ENCODE measurements at places on chromosomes 7 and 10.
A peak's percentile ranks its signal among the peaks of the same experiment; 100 is the strongest.

GRCh38 chr10:63712717-63713115, 191.5 kb downstream of the REEP3 start:
- DNase-seq: no peak

DNA sequence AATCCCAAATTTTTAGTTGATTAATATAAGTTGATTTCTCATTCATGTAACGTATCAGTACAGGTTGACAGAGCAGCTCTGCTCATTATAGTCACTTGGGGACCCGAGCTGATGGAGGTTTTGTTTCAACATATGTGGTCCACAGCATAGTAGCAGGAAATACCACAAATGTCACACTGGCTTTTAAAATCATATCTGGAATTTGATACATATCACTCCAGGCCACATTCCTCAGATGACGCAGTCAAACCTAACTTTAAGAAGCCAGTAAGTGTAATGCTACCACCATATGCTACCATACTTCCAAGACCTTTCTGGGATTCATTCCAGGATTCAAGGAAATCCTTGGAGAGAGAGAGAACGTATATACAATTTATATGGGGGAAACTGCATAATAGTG, 156.3 kb downstream of the PHF14 start:
- DNase-seq: no peak

DNA sequence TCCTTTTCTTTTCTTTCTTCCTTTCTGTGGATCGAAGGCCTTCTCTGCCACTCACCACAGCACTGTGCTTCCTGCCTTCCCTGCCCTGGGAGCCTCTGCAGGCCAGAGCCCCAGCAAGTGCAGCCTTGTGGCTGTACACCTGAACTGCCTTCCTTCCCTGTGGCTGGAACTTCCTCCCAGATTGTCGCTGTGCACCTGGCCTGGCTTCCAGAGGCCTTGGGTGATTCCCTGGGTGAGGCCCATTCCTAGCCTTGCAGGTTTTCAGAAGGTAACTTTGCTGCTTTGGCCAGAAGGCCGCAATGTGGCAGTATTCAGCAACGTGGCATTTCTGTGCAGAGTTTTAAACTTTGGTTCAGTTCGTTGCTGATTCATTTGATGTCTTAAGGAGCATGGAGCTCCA, 50.1 kb upstream of the RASGEF1A start:
- DNase-seq: no peak

GRCh38 chr10:87752566-87752965, 65.5 kb downstream of the ATAD1 start:
- DNase-seq: no peak

DNA sequence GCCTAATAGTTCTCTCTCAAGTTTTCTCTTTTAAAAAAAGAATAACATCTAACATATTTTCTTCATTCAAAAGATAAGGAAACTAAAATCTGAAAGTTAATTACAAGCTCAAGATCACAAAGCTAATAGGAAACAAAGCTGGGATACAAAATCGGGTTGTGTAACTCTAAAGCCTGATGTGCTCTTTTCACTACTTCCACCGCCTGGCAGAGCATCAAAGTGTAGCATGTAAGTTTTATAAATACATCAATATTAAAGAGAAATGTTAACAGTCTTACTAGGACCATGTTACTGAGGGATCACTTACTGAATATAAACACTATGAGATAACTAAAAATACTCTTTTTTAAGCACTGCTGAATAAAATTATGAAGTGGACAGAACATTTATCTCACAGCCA, 97.2 kb downstream of the KMT2C start:
- no peak for DNase-seq

GRCh38 chr10:51733057-51733456, 33.7 kb upstream of the CSTF2T start:
- DNase-seq: no peak

GRCh38 chr7:26153823-26154783, 2.1 kb downstream of the NFE2L3 start:
- DNase-seq: peak; percentile 43

DNA sequence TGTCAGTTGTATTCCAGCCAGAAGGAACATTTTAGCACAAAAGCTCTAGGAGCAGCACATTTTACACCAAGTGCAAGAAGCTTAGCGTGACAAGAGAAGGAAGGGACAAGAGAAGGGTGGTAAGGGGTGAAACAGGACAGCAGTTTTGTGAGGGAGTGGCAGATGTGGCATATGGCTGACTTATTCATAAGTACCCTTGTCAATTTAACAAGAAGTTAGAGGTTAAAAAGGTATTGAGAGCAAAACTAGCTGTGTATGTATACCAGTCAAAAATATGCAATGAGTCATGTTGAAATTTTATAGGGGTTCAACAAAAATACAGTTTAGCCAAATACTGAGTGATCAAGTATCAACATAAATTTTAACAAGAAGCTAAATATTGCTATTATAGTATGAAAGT, 561.5 kb upstream of the POT1 start:
- DNase-seq: no peak

DNA sequence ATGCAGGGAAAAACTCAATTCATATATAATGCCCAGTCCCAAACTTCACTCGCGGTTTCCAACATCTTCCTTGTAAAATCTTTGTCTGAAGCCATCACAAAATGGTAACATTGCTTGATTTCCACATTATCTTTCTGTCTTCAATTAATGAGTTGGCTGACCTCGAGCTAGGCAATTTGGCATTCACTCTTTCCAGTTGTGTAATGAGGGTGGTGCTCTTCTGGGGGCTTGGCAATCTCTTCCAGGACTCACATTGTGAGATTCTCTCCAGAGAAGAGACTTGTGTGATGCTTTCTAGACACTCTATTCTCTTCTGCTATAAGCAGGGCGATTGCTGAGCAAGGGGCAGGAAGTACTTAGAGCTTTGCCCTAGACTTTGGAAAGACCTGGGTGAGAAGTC, 179.5 kb downstream of the JCAD start:
- DNase-seq: no peak

DNA sequence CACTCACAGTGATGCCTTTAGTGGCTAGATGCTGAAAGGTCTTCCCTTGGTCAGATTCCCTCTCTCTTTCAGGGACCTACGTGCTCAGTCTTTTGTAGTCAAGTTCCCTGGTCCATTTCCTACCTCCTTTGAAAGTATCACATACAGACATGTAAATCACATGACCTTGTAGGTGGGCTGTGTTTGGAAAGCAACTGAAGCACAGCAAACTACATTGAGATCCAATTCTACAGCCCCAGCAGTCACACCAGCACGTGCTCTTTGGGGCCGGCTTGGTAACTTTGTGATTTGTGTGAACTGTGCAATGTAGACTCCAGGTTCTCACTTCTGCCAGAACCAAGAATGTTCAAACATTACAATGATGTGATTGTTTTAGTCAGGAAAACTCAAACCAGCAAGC, 89.7 kb upstream of the PLPP4 start:
- DNase-seq: no peak

DNA sequence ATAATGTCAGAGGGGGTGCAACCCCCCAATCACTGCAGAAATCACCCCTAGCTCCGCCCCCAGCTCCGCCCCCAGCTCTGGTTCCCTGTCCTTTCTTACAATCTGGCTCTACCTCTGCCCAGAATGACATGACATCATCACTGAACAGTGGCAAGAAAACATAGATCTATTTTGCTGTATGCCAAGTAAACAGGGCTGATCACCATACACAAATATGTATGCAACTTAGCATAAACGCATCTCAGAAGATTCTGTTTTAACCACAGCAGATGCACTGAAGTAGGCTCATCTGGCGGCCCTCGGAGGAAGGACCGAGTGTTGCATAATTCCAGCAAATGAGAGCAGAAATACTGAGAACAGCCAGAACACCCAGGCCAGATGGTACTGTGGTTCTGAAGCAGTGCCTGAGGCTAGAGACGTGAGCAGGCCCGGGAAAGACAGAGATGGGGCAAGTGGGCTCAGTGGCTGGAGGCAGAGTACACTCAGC, 293.3 kb upstream of the KLF14 start:
- DNase-seq: peak; percentile 53

DNA sequence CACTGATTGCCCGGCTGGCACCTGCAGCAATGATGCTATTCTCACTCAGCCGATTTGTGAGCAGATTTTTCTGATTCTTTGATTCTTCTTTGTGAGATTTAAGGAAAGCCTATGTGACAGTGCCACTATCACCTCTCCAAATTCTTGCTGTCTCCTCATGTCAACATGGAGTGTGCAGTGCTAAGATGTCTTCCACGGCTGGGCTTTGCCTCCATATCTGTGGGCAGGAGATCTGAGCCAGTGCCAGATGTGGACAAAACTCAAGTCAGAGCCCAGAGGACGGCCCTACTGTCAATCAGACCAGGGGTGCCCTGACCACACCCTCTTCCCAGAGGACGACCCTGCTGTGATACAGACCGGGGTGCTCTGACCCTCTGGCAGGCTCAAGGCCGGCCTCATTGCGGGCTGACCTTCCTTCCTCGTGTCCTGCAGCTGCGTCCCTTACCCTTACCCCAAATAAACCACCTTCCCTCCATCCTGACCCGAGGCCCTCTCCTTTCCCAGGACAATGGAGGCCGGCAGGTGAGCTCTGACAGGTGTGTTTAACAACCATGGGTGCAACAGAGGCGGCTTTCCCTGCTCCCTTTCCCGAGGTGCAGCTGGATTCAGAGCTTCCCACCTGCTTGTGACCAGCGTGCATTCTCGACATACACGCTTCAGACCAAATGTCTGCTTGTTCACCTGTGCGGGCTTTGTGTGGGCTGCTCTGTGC, 221.4 kb downstream of the ADARB2 start:
- DNase-seq: no peak

- DNase-seq: no peak
These were observed 200.4 kb upstream of the NFE2L3 start for GRCh38 chr7:25951414-25952260.

GRCh38 chr10:63374991-63375390, 90.8 kb downstream of the JMJD1C start:
- DNase-seq: no peak

DNA sequence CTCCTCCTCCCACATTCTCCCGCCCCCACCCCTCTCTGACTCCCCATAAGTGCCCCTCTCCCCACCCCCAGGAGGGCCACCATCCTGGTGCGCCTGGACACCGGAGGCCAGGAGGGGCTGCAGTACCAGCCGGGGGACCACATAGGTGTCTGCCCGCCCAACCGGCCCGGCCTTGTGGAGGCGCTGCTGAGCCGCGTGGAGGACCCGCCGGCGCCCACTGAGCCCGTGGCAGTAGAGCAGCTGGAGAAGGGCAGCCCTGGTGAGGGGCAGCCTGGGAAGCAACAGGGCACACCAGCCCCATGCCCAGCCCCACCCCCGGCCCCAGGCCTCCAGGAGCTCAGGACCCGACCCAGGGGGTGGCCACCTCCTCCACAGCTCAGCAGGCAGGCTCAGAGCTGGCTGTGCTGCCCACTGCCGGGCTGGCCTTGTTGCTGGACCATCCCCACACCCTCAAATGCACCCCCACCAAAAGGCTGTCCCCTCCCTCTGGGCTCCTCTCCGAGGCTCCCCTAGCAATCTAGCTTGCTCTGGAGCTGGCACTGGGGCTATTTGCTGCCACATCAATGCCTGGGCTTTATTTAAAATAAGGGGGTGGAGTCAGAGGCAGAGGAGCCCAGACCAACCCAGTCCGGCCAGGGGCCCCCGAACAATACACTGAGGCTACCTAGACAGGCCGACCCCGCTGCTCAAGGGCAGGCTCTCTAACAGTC, 14.8 kb downstream of the ATG9B start:
- no peak for DNase-seq

DNA sequence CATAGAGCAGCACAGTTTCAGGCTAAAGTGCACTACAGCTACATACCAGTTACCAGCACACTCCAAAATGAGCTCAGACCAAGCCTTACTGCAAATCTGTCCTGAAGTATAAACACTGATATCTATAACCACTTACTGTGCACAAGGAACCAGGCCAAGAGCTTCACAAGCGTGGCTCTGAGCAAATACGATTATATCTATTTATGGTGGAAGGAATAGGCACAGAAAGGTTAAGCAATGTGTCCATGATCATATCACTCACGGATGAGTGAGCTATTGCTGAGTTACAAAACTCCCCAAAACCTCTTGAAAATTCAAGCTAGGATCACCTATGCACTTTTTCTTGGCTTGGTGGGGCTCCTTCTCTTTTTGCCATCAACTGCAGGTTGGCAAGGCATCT, 84.9 kb downstream of the GPAM start:
- DNase-seq: no peak

GRCh38 chr7:43337191-43337590, 224.7 kb downstream of the HECW1 start:
- DNase-seq: no peak

DNA sequence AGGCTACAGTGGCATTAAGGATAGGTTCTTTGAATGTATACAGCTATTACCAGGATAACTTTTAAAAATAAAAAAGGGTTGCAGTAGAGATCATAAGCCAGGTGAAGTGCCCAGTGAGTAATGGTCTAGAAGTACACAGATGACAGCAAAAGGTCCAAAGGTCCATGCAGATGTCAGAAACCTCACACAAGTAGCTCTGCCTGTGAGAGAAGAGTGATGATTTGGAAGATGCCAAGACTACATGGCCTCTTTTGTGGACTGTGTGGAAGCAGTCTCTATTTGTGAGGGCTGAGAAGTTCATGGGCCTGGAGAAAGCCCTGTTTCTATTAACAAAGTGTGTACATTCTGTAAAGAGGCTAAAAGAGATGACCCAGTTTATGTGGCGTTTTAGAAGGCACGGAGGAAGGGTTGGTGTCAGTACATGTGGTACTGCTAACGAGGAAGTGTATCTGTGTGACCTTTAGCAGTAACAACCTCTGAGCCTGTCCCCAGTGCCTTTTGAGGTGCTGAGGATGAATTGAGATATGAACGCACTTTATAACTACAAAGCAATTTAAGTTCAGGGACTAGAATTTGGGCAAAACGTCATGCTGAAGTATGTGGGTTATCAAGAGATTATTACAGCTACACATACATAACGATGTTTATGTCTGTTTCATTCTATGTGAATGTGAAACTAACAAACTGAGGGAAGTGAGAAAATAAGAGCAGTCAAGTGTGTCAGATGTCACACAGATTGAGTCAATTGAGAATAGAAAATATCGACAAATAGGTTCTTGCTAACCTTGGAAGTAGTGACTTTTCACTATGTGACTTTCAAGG, 7.6 kb downstream of the CYCS start:
- DNase-seq: no peak

- DNase-seq: no peak
These were observed 53.3 kb upstream of the NXPH1 start for GRCh38 chr7:8380130-8380529.

GRCh38 chr10:29735628-29736365, 101.0 kb upstream of the SVIL start:
- peak; percentile 90 for DNase-seq

- DNase-seq: no peak
These were observed 44.0 kb upstream of the ZMIZ1 start for GRCh38 chr10:79024720-79025198.

DNA sequence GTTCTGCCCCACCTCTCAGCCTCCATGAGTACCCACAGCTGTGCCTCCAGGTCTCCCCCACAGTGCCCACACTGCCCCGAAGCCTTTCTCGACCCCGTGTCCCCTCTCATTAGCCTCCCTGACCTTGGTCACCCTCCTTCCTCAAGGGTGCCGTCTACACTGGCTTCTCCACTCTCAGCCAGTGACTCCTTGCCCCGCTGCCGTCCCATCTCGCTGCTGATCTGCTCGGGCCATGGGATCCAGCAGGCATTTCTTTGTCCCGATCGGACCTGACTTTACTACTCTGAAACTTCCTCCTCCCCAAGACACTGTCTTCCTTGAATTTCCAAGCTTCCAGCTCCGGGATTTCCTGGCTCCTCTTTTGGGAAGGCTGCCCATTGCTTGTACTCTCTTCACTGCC, 31.3 kb downstream of the FKBP6 start:
- no peak for DNase-seq

All from CD4-positive, alpha-beta T cell treated with Interleukin-17A for 4 hours (primary cell).